ENCODE measurements at places on chromosomes 1 and 21.

DNA sequence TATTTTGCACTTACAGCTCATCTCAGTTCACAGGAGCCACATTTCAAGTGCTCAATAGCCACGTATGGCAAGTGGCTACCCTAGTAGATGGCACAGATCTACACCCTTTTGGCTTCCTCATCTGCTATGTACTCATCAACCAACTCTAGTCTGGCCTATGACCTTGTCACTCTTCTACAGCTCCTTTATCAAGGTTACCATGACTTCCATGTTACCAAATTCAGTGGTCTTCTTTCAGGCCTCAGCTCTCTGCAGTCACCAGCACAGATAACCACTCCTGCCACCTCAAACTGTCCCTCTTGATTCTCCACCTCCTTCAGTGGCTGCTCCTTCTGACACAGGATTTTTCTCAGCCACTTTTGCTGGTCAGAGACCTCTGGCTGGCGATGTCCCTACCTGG lies 11.7 kb upstream of the USP48 start:
- no peak for DNase-seq

- DNase-seq: no peak
Measured at GRCh38 chr21:46205166-46205565, 20.9 kb upstream of the SPATC1L start.

DNA sequence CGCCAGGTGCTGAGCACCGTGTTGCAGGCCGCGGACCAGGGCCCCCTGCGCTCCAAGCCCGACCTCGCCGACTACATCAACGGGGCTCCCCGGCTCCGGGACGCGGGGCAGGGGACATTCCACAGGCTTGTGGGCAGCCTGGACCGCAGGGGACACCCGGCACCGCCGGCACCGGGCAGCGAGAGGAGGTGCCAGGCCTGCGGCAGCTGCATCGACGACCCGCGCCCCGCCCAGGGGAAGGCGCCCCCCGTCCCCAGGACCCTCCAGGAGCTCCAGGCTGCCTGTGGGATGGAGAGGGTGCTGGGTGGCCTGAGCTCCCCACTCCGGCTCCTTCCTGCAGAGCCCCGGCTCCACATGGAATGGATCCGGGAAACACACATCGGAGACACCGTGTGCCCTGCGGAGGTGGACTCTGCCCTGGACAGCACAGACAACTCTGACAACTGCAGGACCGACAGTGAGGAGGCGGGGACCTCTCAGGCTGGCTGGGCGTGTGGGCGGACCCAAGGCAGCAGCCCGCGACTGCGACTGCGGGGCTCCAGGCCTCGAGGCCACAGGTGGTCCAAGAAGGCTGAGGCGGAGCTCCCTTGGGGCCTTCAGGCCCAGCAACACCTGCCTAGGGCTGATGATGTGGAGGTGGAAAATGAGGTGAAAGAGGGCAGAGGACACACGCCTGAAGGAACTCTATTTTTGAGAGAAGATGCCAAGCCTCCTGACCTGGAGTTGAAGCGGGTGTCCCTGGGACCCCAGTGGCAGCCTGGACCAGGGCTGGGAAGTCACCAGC lies 22.8 kb downstream of the KIAA1614 start:
- DNase-seq: no peak

GRCh38 chr1:100565533-100565932 lies 27.6 kb downstream of the GPR88 start:
- DNase-seq: no peak

GRCh38 chr1:108034396-108034795 lies 69.4 kb upstream of the VAV3 start:
- no peak for DNase-seq

DNA sequence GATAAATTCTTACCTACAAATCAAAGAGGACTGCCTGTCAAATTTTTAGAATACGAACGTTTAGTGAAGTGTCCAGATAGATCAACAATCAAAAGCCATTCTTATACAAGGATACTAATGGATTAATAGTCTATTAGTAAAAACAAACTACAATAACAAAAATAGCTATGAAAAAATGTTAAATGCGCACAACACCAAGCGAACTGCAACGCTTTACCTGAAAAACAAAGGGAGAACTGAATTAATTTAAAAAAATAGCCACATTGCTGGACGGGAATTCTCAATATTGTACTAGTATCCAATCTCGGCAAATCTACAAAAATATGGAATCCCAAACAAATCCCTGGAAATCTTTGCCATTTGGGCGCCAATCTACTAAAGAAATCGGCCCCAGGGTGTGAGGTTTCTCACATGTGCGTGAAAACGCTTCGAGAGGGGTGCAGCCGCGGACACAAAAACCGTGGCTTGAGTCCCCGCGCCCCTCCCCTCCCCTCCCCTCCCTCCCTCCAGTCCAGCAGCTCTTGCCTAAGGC lies 55.6 kb downstream of the TRAF5 start:
- DNase-seq: no peak

- no peak for DNase-seq
Measured at GRCh38 chr1:9233241-9233941, 1.2 kb upstream of the H6PD start.

GRCh38 chr1:212578041-212578440 lies 30.5 kb upstream of the ATF3 start:
- DNase-seq: no peak

DNA sequence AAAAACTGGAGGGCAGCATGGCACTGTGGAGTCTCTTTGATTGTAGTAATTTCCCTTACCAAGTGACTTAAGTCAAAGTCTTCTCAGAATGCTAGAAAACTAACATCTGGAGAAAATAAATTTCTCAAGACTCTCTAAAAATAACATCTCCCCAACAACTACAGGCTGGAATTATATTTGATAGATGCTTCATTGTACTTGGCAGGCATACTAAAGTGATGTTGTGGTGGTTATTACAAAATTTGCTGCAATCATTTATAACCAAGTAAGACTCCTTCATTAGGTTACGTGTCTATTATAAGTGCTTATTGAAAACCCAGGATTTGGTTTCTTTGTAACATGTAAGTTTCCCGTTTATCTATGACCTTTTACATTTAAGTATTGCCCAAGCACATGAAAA lies 132.9 kb upstream of the NRIP1 start:
- DNase-seq: no peak

DNA sequence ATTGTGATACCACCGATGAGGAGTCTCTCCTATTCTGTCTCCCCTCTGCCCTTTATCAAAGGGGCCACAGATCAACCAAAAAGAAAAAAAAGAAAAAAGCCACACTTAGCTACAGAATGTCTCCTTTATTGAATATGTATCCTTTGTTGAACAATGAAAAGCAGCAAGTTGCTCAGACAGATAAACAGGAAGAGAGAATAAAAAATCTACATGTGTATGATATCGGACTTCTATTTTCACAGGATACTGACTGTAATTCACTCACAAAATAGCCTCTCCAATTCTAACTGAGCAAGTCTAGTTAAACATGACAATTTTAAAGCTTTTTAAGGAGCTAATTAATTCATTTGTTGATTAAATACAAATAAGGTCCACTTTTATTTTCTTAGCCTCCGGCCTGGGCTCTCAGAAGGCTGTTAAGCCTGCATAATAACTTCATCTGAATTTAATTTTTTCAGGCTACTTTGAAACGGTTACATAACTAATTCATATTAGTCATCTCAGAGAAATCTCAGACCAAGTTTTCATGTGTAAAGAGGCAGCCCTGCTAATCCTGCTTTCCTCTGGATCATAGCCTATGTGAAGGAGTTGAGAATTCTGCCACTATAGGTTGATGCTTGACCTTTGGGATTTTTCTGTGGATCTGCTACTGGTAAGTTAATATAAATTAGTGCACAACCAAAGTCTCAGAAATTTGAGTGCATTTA lies 304.1 kb upstream of the NR5A2 start:
- DNase-seq: no peak

Measured in forelimb muscle (tissue), 1 donor.